ENCODE measurements at places on chromosomes 4 and X. TPM values are rescaled to one million over a fixed set of nuclear protein-coding genes. Genes with fewer than 3 reads are reported as not detected.

C4orf50 gene
- not detected for total RNA-seq

GAGE2A gene
- total RNA-seq, result not detected

PDE5A gene
- 402 TPM for total RNA-seq

ETDA gene
- not detected for total RNA-seq

LRAT gene
- total RNA-seq, result 0.15 TPM

CYTL1 gene
- total RNA-seq, result 0.15 TPM

PDLIM3 gene
- total RNA-seq, result 20.8 TPM

SPATA18 gene
- 44.8 TPM for total RNA-seq

LRP2BP gene
- 0.44 TPM for total RNA-seq

Measured in smooth muscle cell of trachea (primary cell).